Hepatocyte (in vitro differentiated cells): ENCODE measurements at places on chromosomes 11 and 22. TPM values are rescaled to one million over a fixed set of nuclear protein-coding genes. Genes with fewer than 3 reads are reported as not detected.
A peak's percentile ranks its signal among the peaks of the same experiment; 100 is the strongest.

GRCh38 chr22:38872831-38873248, 824 bp upstream of the CBX6 start:
- no peaks in the 10 kb centered on the region for H3K27me3 ChIP-seq
- H3K27ac ChIP-seq = peak overlapping the region; percentile 99
- peaks cover 16% of the 10 kb centered on the region for H3K4me1 ChIP-seq

GRCh38 chr11:4547416-4547815, 2.4 kb downstream of the OR52M1 start:
- no peak for DNase-seq
- H3K4me1 ChIP-seq = peaks cover 10% of the 10 kb centered on the region
- H3K27me3 ChIP-seq = no peaks in the 10 kb centered on the region
- no peak overlapping the region for H3K4me3 ChIP-seq
- peak overlapping the region; percentile 60 for H3K27ac ChIP-seq

DNA sequence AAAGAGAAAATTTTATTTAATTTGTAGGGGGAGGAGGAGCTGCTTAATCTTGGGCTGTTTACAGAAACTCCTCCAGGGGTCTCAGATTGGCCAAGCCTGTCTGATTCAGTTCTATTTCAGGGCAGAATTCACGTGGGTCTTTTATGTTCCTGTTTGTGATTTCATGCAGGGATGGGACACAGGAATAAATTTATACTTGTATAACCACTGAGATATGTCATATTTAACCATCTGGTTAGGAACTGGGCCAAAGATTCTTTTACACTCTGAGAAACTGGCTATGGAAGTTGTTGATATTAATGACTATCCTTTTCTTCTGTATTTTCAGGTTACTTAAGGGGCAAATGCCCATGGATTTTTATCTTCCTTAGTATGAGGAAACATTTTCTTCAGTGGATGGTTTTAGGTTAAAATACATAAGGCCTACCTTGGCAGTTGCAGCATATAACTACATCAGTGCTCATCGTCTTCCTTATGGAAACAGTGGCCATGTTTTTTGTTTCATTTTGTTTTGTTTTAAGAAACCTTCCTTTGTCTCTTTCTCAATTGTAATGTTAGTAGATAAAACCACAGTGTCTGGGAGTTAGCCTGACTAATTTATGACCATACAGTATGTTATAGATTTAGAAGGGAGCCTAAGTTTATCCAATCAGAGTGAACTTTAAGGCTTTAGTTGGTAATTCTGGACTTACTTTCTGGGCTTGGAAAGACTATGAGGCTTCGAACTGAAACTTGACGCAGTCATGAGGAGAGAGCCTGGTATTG, 132.4 kb upstream of the ANO3 start:
- no peak overlapping the region for H3K4me3 ChIP-seq
- H3K27ac ChIP-seq = no peak overlapping the region
- no peaks in the 10 kb centered on the region for H3K36me3 ChIP-seq
- no peak for DNase-seq
- H3K4me1 ChIP-seq = no peaks in the 10 kb centered on the region

DNA sequence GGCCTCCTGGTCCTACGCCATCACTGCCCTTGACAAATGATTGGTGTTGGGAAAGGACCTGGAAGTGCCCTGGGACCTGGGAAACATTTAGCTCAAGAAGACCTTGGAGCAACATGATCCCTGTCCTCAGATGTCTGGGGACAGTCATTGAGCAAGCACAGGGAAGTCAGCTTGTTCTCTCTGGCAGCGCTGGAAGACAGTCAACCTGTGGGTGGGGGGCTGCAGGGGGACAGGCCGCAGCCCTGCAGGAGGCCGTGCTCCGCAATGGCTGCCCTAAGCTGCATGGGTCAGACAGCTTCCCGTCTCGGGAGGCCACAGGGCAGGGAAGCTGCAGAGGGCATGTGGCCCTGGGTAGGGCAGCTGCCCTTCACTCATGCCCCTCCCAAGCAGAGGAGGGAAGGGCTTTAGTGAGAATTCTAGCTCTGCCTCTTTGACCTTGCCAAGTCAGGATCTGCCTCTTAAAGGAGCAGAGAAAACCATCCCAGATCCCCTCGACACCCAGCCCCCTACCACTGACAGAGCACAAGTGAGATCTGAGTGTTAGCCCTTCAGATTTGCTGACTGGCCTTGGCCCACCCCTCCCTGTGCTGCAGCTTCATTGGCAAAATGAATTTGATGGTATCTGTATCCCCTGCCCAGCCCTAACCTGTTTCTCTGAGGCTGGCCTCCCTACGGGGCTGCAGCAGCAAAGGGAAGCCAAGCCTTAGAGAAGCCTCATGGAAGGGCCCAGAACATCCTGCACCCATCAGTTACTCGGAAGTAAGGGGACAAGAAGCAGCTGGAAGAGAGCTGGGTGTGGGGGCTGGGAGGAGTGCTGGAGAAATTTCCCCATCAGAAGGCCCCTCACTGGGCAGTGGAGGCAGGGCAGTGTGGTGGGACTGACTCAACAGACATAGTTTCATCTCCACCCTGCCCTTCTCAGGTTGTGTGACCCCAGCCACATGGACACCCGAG, 6.2 kb upstream of the SREBF2 start:
- peaks cover 26% of the 10 kb centered on the region for H3K4me1 ChIP-seq
- DNase-seq = no peak
- no peak overlapping the region for H3K4me3 ChIP-seq
- H3K27me3 ChIP-seq = no peaks in the 10 kb centered on the region
- H3K36me3 ChIP-seq = no peaks in the 10 kb centered on the region

GRCh38 chr11:86214710-86215109, 29.8 kb upstream of the EED start:
- H3K27ac ChIP-seq = no peak overlapping the region
- peaks cover 6% of the 10 kb centered on the region for H3K4me1 ChIP-seq
- no peak overlapping the region for H3K4me3 ChIP-seq

GRCh38 chr11:108592591-108593213, 866 bp downstream of the EXPH5 start:
- H3K4me1 ChIP-seq = peaks cover 4% of the 10 kb centered on the region
- no peaks in the 10 kb centered on the region for H3K36me3 ChIP-seq
- H3K27me3 ChIP-seq = peaks cover 6% of the 10 kb centered on the region
- H3K4me3 ChIP-seq = peak overlapping the region; percentile 44
- H3K27ac ChIP-seq = peak overlapping the region; percentile 87
- DNase-seq = peak; percentile 55

- H3K36me3 ChIP-seq = no peaks in the 10 kb centered on the region
- H3K4me1 ChIP-seq = no peaks in the 10 kb centered on the region
- H3K27me3 ChIP-seq = no peaks in the 10 kb centered on the region
- H3K4me3 ChIP-seq = no peak overlapping the region
- H3K27ac ChIP-seq = no peak overlapping the region
Measured at GRCh38 chr11:74485868-74486267, 7.7 kb downstream of the LIPT2 start.

- DNase-seq = no peak
- H3K36me3 ChIP-seq = no peaks in the 10 kb centered on the region
- H3K27ac ChIP-seq = no peak overlapping the region
- H3K27me3 ChIP-seq = no peaks in the 10 kb centered on the region
Measured at GRCh38 chr22:43216738-43217137, 29.8 kb upstream of the TTLL12 start.

GRCh38 chr11:47899801-47900200, 51.7 kb upstream of the NUP160 start:
- DNase-seq = no peak
- no peak overlapping the region for H3K27ac ChIP-seq
- H3K36me3 ChIP-seq = no peaks in the 10 kb centered on the region
- H3K4me3 ChIP-seq = no peak overlapping the region
- H3K27me3 ChIP-seq = no peaks in the 10 kb centered on the region
- no peaks in the 10 kb centered on the region for H3K4me1 ChIP-seq

DNA sequence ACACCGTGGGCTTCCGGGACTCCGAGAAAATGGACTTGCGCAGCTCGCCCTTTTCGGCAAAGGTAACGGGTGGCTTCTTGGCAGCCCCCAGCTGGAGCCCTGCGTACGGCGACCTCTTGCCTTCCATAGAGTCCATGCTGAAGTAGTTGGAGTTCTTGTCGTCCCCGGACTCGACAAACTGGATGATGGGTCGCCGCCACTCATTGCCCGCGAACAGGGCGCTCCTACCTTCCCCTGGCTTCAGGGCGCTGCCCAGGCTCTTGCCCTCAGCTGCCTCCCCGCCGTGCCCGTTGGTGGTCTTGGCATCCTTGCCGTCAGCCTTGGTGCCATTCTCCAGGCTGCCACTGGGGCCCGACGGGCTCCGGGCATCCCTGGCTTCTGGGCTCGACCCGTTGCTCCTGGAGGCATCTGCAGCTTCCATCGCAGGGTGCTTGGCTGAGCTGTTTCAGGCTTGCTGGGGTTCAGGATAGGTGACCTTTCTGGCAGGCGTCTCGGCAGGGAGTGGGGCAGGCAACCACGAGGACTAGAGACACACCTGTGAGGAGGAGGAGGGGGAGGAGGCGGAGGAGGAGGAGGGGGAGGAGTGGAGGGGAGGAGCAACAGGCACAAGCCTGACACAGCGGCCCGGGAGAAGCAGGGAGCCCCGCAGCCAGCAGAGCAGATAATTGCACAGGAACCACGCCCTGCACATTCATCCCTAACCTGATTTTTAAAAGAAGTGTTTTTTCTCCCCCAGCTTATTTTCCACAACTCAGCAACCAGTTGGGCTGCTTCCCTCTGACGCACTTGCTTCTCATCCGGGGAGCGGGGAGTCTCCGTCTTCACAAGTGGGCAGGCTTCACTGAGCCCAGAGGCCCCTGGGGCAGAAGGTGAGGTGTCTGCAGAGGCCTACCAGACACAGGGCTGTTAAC, at the start of gene TRIM29:
Gene TRIM29 (minus strand): TSS at position 503 of the 911 bp plus-strand sequence. CDS start 82 bp downstream, at position 421.
- no peak within 1 kb of the TSS for H3K4me3 ChIP-seq
- H3K27me3 ChIP-seq = no peaks in the 10 kb centered on the region
- H3K36me3 ChIP-seq = no peaks in the 10 kb centered on the region
- DNase-seq = peak; percentile 68
- H3K4me1 ChIP-seq = peaks cover 5% of the 10 kb centered on the region

NDUFS8 gene
- 100 and 111 TPM in 2 replicates for total RNA-seq

DNA sequence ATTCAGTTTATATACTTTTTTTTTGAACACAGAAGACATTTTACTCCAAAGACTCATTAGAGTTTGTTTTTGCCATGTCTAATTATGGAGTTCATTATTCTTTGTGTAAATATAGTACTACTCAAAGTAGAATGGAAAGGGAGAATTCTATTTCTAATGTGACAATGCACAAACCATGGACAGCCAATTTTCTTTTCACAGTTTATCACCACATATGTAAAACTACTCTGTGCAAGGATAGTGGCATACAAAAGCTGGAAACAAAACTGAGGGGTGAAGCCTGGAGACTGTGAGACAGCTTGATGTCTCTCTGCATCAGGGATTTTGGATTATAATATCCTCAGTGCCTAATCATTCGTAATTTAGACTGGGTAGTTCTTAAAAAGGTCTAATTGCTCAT, 75.5 kb downstream of the LUZP2 start:
- DNase-seq = no peak
- H3K27me3 ChIP-seq = no peaks in the 10 kb centered on the region
- no peaks in the 10 kb centered on the region for H3K36me3 ChIP-seq
- no peak overlapping the region for H3K27ac ChIP-seq
- no peak overlapping the region for H3K4me3 ChIP-seq

DNA sequence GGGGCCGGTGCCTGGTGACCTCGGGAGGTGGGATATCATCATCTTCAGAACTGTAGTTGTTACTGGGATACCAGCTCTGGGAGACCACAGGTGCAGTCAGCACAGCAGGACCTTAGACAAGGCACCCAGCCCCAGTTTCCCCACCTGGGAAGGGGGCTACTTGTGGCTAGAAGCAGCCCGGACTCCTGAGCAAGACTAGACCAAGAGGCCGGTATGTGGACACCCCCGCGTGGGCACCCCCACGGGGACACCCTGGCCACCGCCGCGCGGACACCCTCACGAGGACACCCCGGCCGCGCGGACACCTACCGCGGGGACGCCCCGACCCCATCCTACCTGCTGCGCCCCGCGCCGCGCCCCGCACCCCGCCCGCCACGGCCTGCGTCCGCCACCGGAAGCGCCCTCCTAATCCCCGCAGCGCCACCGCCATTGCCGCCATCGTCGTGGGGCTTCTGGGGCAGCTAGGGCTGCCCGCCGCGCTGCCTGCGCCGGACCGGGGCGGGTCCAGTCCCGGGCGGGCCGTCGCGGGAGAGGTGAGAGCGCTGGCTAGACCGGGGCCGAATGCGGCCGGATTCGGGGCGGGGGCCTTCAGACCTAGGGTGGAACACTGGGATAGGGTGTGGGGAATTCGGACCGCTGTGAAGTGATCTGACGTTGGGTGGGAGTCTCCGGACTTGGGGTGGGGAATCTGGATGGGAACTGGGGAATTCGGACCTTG, at the start of the genes COMT and TXNRD2:
Gene COMT (plus strand): TSS at position 408 of the 718 bp plus-strand sequence. CDS start 20,755 bp downstream, outside the sequence.
Gene TXNRD2 (minus strand): TSS at position 454 of the 718 bp plus-strand sequence. CDS start 15 bp downstream, at position 439.
- H3K36me3 ChIP-seq = no peaks in the 10 kb centered on the region
- no peak for DNase-seq
- no peak within 1 kb of the TSS for H3K4me3 ChIP-seq
- H3K27me3 ChIP-seq = no peaks in the 10 kb centered on the region
- peaks cover 15% of the 10 kb centered on the region for H3K4me1 ChIP-seq
- H3K27ac ChIP-seq = peak within 1 kb of the TSS; percentile 74

RFPL1 gene
- total RNA-seq = not detected in 2 replicates

DNA sequence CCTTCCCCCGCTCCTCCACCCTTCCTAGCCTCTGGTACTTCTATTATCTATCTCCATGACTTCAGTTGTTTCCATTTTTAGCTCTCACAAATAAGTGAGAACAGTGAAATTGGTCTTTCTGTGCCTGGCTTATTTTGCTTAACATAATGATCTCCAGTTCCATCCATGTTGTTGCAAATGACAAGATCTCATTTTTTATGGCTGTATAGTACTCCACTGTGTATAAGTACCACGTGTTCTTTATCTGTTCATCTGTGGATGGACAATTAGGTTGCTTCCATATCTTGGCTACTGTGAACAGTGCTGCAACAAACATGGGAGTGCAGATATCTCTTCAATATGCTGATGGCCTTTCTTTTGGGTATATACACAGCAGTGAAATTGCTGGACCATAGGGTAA, 6.9 kb upstream of the ABCC8 start:
- DNase-seq = no peak
- H3K27ac ChIP-seq = no peak overlapping the region
- H3K4me3 ChIP-seq = no peak overlapping the region
- H3K27me3 ChIP-seq = peaks cover 10% of the 10 kb centered on the region

DNA sequence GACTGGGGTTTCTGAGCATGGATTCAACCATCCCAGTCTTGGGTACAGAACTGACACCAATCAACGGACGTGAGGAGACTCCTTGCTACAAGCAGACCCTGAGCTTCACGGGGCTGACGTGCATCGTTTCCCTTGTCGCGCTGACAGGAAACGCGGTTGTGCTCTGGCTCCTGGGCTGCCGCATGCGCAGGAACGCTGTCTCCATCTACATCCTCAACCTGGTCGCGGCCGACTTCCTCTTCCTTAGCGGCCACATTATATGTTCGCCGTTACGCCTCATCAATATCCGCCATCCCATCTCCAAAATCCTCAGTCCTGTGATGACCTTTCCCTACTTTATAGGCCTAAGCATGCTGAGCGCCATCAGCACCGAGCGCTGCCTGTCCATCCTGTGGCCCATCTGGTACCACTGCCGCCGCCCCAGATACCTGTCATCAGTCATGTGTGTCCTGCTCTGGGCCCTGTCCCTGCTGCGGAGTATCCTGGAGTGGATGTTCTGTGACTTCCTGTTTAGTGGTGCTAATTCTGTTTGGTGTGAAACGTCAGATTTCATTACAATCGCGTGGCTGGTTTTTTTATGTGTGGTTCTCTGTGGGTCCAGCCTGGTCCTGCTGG, 4.9 kb downstream of the MRGPRX3 start:
- H3K36me3 ChIP-seq = no peaks in the 10 kb centered on the region
- no peak for DNase-seq
- no peak overlapping the region for H3K4me3 ChIP-seq
- H3K27me3 ChIP-seq = no peaks in the 10 kb centered on the region
- H3K4me1 ChIP-seq = no peaks in the 10 kb centered on the region
